ENCODE measurements at places on chromosomes 1 and 21.

DNA sequence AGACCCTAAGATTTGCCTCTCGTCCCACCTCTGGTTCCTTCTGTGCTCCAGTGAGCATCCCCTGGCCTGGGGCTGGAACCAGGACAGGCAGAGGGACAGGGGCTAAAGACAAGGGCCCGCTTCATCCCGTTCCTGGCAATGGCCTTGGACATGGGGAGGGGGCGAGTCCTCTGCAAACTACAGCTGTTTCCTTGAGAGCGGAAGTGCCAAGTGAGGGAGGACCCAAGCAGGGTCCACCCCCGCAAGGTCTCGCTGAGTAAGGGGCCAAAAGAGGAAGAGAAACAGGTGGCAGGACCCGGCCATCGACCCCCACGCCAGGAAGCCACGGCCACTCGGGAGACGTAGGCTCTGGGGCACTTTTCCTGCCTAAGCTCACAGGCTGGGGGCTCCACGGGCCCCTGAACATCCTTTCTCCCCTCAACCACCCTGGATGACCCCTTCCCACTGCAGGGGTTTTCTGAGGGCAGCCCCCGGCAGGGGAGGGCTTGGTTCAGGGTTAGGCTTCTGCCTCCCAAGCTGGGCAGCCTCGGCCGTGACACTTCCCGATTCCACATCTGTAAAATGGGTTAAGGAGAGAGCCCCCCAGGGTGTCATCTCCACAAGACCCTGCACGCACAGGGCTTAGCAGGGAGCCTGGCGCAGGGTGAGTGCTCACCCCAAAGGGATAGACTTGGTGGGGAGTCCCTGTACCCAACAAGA lies 17.9 kb upstream of the PLEKHG5 start:
- DNase-seq: no peak

GRCh38 chr1:14111121-14111520 lies 411.1 kb downstream of the PRDM2 start:
- DNase-seq: no peak

DNA sequence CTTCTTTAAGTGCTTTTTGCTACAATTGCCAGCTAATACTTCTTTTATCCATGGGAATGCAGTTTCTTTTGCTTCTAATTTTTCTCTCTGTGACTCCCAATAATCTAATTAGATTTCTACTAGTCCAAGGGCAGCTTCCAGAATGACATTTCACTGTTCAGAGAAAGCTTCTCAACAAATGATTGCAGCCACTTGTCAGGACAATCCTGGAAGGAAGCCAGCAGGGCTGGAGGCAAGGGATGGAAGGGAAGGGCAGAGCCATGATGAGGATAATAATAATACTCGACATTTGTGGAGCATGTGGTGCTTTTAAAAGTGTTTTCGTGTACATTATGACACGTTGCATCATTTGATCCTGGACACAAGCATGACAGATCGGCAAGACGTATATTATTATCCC lies 19.4 kb downstream of the F11R start:
- no peak for DNase-seq

GRCh38 chr1:64532646-64533045 lies 62.7 kb downstream of the CACHD1 start:
- DNase-seq: no peak

DNA sequence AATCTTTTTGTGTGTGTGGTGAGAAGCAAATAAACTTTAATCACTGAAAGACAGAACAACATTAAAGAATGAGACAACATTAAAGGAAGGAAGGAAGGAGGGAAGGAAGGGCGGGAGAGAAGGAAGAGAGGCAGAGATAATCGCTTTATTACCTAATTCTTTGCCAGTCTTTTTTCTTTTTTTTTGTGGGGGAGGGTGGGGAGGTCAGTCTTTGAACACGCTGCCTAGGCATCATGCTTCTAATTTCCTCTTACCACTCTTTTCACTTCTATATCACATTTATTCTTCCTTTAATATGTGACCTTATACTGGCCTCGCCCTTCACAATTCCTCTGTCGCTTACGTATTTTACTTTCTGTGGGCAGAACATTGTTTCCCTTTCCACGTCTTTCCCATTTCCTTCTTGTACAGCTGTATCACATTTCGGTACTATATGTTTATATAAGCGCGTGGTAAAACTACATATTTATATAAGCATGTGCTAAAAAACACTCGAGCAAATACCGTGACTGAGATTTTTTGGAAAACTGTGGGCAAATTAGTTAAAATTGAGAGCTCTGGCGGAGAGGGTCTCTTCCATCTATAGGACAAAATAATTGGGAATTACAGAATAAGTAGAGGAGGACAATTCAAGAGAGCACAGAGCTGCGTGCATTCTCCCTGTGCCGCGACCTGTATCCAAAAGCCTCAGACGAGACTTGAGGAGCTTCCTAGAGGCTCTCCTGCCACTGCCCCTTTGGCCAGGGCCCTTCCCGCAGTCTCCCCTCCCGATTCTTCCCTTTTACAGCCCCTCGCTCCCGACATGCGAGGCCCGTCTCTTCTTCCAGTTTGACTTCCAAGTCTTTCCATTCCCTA lies 823 bp upstream of the PRKAA2 start:
- no peak for DNase-seq

DNA sequence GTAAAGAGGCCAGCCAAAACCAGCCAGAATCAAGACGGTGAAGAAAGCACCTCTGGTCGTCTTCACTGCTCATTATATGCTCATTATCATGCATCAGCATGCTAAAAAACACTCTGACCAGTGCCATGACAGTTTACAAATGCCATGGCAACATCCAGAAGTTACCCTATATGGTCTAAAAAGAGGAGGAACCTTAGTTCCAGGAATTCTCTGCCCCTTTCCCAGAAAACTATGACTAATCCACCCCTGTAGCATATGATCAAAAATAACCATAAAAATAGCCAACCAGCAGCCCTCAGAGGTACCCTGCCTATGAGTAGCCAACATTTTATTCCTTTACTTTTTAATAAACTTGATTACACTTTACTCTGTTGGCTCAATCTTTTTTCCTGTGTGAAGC lies 34.2 kb upstream of the PBX1 start:
- DNase-seq: no peak

- no peak for DNase-seq
These were observed 130.7 kb downstream of the GIPC2 start for GRCh38 chr1:78176448-78176847.

GRCh38 chr21:41240040-41240439 lies 72.1 kb downstream of the BACE2 start:
- DNase-seq: no peak
